H9 (cell line): ENCODE measurements at places on chromosomes 3 and 15.

GRCh38 chr15:50854601-50855490 is 53.6 kb upstream of the AP4E1 start:
- DNase-seq: no peak

DNA sequence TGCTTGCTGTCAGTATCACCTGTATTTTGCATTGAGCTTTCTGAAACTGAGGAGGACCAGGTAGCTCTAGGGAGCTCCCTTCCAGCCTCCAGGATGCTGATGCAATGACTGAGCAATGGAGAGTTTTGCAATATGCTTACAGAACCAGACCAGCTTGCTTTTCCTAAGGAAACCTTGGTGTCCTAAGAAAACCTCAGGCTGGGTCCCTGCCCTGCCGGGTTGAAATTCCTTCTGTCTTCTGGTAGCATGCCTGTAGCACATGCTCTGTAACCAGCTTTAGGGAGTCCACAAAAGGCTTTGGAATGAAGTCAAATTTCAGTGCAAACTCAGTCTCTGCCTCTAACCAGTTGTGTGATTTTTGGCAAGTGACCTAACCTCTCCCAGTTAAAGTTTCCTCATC is 65.8 kb upstream of the GSK3B start:
- no peak for DNase-seq

- DNase-seq: peak; percentile 25
Measured at GRCh38 chr3:52442409-52443267, 2.3 kb downstream of the SEMA3G start.

DNA sequence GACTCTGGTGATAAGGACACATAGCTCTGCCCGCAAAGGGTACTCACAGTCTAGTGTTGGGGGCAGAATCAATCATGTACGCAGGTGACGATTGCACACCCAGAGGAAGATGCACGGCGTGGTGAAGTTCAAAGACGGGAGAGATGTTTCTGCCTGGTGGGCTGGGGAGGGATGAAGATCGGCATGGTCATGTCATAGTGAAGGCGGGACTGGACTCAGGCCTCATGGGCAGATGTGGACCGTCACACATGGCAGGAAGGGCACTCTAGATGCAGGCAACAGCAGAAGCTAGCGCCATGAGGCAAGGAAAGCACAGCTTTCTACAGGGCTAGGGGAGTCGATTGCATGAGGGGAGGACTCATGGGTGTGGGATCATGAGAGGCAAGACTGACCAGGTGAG is 240.6 kb downstream of the OPA1 start:
- no peak for DNase-seq

GRCh38 chr15:70837476-70837875 is 16.5 kb downstream of the LARP6 start:
- no peak for DNase-seq

DNA sequence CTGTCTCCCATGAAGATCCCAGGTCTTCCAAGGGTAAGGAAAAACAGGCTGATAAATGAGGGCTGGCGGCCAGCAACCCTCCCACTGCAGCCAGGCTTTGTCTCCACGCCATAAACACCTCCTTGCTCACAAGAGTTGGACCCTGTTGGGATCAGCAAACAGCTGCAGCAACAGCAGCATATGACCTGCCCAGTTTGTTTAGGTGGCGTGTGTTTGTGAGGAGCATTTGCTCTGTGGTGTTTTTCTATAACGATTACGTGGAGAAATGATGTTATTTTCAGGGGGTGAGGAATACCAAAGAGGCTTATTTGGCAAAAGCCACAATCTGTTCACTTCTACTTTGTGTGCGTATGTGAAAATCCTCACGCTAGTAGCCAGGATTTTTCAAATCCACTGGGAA is 58.5 kb downstream of the RFTN1 start:
- DNase-seq: no peak

DNA sequence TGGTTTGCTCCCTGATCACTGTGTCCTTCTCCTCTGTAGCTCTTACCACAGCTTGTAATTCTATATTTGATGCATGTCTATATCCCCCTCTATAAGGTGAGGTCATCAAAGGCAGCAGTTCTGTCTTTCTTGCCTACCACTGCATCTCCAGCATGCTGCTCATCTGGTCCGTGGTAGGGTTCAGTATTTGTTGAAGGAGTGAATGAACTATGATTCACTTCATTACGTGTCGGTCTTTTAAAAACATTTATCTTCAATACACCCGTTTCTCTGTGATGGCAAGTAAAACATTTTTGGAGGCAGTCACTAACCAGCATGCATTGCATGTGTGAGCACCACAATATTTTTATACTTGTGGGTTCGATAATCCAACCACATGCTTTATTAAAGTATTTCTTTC is 27.6 kb downstream of the CHST14 start:
- no peak for DNase-seq

DNA sequence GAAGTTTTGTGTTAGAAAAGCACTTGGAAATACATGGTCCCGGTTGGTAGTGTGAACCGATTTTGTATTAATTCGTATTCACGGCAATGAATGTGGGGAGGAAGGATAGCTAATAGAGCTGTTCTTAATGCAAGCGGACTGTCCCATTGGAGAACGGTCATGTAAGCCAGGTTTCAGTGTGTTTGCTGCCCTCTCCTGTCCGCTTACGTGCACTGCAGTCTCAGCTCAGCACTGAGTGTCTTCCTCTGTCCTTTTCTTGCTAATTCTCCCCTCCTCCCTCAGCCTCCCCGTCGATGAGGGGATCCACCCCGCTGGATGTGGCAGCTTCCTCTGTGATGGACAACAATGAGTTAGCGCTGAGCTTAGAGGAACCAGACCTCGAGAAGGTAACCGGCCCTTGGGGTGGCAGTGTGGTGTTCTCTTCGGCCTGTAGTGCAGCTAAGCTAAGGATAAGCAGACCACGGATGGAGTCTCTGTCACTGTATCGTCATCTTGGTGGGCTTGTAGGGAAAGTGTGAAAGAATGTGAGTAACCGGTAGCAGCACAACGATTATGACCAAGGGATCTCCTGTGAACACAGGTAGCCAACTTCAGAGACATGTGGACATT is 267.5 kb upstream of the CHRM5 start:
- DNase-seq: peak; percentile 87

GRCh38 chr15:31473385-31474058 is 146.9 kb downstream of the KLF13 start:
- no peak for DNase-seq

DNA sequence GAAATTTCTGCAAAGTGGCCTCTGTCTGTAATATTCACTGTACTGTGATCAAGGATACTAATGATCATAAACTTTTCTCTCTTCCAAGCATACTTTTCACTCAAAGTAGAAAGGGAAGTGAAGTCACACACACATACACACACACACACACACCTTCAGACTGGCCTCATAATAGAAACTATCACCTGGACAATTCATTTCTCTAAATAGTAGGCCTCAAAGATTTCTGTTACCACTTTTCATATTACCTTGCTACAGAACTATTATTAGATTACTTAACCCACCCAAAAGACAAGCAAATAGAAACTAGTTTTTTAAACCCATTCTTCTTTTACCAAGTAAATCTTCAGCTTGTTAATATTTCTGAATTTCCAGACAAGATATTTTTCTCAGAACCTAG is 12.2 kb downstream of the CPB1 start:
- no peak for DNase-seq

GRCh38 chr3:30638685-30639412 is 32.4 kb downstream of the TGFBR2 start:
- DNase-seq: no peak

DNA sequence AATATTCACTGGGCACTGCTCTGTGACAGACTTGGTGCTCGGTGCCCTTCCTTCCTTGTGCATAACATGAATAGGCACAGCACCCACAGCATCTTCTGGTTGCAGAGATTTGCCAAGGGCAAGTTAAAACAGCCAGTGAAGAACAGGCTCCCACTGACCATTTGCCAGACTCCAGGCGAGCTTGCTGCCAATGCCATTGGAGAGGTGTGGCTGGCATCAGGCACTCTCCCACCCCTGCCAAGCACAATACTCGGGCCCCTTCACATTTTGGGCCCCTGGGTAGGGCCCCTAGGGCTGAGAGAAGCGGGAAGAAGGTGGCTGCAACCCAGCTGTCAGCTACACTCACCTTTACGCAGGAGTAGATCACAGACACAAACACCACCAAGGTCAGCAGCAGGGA is 112.1 kb downstream of the SEC22A start:
- no peak for DNase-seq

DNA sequence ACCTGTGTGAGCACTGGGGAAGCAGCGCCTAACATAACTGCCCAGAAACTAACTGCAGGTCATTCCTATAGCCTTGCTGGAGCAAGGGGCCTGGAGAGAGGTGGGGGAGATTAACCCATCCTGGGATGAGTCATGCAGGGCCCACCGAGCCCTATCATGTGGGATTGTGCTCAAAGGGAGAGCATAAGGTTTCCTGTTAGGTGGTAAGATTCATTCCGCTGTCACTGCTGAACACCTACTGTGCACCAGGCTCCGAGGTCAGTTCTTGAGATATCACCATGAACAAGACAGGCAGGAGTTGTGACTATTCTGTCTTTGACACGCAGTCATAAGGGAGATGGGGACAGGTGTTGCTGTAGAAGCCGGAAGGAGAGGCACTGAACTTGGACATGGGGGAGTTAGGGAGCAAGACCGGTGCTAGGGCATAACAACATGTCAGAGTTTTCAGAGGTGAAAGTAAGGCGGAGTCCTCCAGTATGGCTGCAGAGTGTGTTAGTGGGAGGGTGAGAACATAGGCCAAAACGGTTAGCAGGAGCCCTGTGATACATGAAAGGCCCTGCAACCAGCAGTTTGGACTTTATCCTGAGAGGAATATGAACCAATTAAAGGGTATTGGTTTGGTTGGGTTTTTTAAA is 2.4 kb downstream of the SLC25A38 start:
- DNase-seq: no peak

- no peak for DNase-seq
Measured at GRCh38 chr3:32316319-32316718, 75.3 kb upstream of the CMTM7 start.

GRCh38 chr3:27219127-27219845 is 149.9 kb downstream of the NEK10 start:
- DNase-seq: no peak

DNA sequence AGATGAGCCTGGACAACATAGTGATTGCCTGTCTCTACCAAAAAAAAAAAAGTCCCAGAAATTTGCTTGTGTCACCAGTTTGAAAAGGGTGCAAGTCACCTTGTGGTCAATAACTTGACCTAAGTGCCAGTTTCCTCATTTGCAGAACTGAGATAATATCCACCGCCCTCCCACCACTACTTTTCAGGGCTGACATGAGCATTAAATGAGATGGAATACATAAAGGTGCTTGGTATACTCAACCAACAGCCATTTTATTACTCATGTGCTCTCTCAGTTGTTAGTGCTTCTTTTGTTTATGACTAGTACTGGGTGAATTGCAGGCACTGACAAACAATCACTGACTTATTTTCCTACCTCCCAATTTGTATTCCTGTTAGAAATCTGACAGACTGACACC is 340.5 kb upstream of the SATB1 start:
- DNase-seq: no peak

DNA sequence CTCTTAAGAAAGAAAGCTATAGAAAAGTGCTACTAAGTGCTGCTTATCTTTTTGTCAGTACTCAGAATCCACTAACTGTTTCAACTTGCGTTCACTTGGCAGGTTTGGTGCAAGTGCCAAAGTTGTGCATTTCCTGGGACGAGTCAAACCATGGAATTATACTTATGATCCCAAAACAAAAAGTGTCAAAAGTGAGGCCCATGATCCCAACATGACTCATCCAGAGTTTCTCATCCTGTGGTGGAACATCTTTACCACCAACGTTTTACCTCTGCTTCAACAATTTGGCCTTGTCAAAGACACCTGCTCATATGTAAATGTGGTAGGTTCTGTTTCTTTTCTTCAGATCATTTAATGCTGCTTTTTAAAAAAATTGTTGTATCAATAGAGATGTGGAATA is 32.6 kb downstream of the GYG1 start:
- DNase-seq: no peak

GRCh38 chr3:157261000-157261399 is 101.1 kb upstream of the CCNL1 start:
- no peak for DNase-seq

DNA sequence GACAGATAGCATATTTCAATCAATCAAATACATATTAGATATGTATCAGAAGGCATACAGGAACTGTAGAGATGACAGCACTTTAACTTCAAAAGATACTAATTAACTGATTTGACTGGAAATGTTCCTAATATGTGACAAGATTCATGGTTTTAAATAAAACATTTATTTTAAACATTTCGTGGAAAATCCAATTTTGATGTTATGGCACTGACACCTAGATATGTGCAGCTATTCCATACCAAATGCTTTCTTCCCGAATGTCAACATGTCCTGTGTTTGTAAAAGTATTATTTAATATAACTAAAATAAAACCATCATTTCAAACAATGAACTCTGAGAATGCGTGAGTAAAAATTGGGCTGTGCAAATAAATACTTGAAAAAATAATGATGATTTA is 1209.3 kb downstream of the NSUN3 start:
- DNase-seq: no peak

GRCh38 chr15:52284164-52284563 is 11.4 kb downstream of the MYO5C start:
- DNase-seq: no peak

GRCh38 chr3:184352897-184353545 is 8.4 kb downstream of the CLCN2 start:
- no peak for DNase-seq

DNA sequence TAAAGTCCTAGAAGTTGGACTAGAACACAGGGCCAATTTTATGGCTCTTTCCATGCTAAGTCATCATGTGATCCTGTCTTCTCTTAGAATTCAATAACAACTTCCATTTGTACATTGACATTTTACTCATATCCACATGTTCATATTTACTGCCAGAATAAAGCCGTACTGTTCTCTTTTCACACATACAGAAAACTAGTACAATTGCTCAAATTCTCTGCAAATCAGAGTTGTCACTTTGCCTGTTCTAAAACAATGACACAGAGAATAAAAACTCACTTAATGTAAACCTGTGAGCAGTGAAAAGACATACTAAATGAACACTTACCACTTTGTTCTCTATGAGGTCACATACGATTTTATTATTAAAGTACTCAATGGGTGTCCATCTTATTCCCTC is 3.5 kb downstream of the LDHAL6B start:
- no peak for DNase-seq

GRCh38 chr3:71258116-71258515 is 325.4 kb downstream of the FOXP1 start:
- no peak for DNase-seq

DNA sequence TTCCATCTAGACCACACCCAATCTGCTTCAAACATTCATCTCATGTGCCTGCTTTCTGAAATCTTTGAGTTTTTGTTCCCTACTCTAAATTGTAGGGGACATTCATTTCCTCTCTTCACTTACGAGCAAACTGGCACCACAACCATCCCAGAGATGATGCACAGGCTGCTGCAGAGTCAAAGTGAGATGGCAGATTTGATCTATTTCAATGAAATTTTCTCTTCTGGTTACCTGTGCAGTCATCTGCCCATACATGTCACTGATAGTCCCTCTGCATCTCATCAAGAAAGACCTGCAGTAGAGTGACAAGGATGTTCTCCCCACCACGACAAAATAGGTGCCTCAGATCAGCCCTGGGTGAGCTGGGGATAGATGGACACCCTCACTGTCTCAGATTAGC is 118.2 kb upstream of the TNFAIP8L3 start:
- DNase-seq: no peak

GRCh38 chr3:72126441-72127223 is 341.7 kb upstream of the PROK2 start:
- no peak for DNase-seq
